ENCODE measurements at places on chromosomes 2 and 18. TPM values are rescaled to one million over a fixed set of nuclear protein-coding genes. Genes with fewer than 3 reads are reported as not detected.

The SCYGR4 gene
- total RNA-seq, result not detected

The DPYSL5 gene
- 201 TPM for total RNA-seq

DNA sequence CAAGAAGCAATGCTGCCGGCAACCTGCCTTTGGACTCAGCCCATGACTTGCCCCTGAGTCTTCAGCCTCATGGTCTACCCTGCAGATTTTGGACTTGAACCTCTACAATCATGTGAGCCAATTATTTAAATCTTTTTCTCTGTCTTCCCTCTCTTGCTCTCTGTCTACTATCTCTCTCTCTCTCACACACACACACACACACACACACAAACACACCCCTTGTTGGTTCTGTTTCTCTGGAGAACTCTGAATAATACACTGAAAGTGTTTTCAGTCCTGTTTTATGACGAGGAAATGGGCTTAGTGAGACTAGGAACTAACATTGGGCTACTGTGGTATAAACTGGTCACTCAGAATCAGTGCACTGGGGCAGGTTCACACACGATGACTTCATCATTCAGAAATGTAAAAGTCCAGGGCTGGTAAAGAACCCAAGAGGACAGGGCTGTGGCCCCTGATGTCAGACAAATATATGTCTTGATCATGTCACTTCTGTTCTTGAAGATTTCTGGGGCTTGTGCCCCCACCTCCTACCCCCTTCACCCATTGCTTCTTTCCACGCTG is 266.1 kb upstream of the SIX2 start:
- H3K27me3 ChIP-seq, result no peaks in the 10 kb centered on the region
- H3K27ac ChIP-seq, result no peak overlapping the region
- peaks cover 25% of the 10 kb centered on the region for H3K4me1 ChIP-seq
- no peak for DNase-seq
- no peak overlapping the region for H3K4me3 ChIP-seq

DNA sequence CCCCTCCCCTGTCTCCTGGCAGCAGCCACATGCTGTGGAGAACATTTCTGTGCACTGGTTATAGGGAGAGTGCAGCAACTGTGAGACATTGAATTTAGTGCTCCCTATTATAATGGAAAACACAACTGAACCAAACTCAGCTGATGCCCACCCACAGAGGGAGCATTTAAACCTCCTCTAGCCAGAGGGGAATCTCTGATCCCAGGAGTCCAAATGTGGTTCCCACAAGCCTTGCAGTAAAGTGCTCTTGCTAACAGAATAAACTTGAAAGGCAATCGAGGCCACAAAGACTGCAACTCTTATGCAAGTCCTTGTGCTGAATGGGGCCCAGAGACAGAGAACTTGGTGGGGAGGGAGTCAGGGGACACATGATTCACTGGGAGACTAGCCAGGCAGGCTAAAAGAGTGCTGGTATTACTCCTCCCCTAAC is 638.8 kb upstream of the VRK2 start:
- DNase-seq, result no peak
- no peak overlapping the region for H3K4me3 ChIP-seq
- H3K4me1 ChIP-seq, result peaks cover 6% of the 10 kb centered on the region
- H3K27me3 ChIP-seq, result no peaks in the 10 kb centered on the region

GRCh38 chr18:61690418-61691138 is 202.2 kb downstream of the RNF152 start:
- DNase-seq, result no peak
- H3K4me3 ChIP-seq, result no peak overlapping the region
- peaks cover 5% of the 10 kb centered on the region for H3K4me1 ChIP-seq
- H3K36me3 ChIP-seq, result no peaks in the 10 kb centered on the region

The ARHGAP28 gene
- total RNA-seq, result 20.2 TPM

GRCh38 chr2:6470518-6470917 is 395.2 kb downstream of the CMPK2 start:
- no peaks in the 10 kb centered on the region for H3K27me3 ChIP-seq
- no peak overlapping the region for H3K4me3 ChIP-seq
- H3K36me3 ChIP-seq, result peaks cover 16% of the 10 kb centered on the region
- peak overlapping the region; percentile 89 for H3K27ac ChIP-seq
- no peak for DNase-seq
- H3K4me1 ChIP-seq, result peaks cover 17% of the 10 kb centered on the region

- no peak overlapping the region for H3K4me3 ChIP-seq
- H3K36me3 ChIP-seq, result peaks cover 5% of the 10 kb centered on the region
Observed at GRCh38 chr18:5884375-5884774, 10.9 kb downstream of the TMEM200C start.

- H3K36me3 ChIP-seq, result no peaks in the 10 kb centered on the region
- peaks cover 13% of the 10 kb centered on the region for H3K4me1 ChIP-seq
- DNase-seq, result no peak
- H3K27ac ChIP-seq, result no peak overlapping the region
- no peaks in the 10 kb centered on the region for H3K27me3 ChIP-seq
Observed at GRCh38 chr18:56952026-56952425, 194.9 kb upstream of the BOD1L2 start.

The FRZB gene
- total RNA-seq, result 32.9 TPM

DNA sequence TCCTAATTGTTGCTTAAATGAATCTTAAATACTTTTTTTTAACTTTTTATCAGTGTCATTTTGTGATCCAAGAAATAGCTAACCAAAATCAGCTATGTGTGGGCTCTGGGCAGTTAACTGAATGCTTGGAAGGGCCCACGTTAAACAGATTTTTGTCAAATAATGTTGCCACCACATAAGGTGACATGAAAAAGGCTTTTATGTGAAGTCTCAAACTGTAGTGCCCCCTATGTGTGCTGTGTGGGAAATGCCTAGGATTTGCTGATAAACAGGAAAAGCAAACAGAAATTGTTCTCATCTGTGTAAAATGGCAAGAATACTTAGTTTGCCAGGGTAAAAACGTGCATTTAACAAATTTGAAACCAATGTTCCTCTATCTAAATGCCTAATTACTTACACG is 242.2 kb downstream of the ZNF516 start:
- H3K27me3 ChIP-seq, result no peaks in the 10 kb centered on the region
- peaks cover 14% of the 10 kb centered on the region for H3K4me1 ChIP-seq
- no peak for DNase-seq
- H3K4me3 ChIP-seq, result no peak overlapping the region

DNA sequence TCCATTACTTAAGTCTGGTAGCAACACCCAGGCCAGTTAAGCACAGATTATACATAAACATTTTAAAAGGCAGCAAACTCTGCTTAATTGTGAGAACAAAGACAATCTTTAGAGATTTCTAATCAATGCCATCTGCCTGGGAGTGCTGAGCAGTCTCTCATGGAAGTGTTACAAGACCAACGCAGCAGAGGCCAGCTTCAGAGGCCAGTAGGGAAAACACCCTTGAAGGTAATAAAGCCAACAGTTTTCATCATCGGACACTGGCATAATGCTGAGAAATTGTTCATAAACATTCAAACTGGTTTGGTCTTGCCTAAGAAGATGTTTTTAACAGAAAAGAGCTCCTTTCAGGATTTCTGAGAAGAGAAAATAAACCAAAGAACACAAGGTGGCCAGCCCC is 35.0 kb downstream of the EPB41L3 start:
- no peak overlapping the region for H3K4me3 ChIP-seq
- H3K27me3 ChIP-seq, result peaks cover 5% of the 10 kb centered on the region
- H3K4me1 ChIP-seq, result peaks cover 13% of the 10 kb centered on the region
- no peak overlapping the region for H3K27ac ChIP-seq

The AGXT gene
- total RNA-seq, result not detected

The FBXO36 gene
- total RNA-seq, result 3.5 TPM

The VIL1 gene
- not detected for total RNA-seq

The GKN1 gene
- total RNA-seq, result not detected

GRCh38 chr2:196742685-196743084 is 56.8 kb downstream of the GTF3C3 start:
- no peak overlapping the region for H3K4me3 ChIP-seq
- no peaks in the 10 kb centered on the region for H3K4me1 ChIP-seq
- no peak overlapping the region for H3K27ac ChIP-seq
- no peak for DNase-seq

The GAREM2 gene
- 21.8 TPM for total RNA-seq

The C2orf80 gene
- 1.0 TPM for total RNA-seq

GRCh38 chr2:32836933-32837332 is 109.8 kb upstream of the LTBP1 start:
- H3K36me3 ChIP-seq, result no peaks in the 10 kb centered on the region
- peaks cover 8% of the 10 kb centered on the region for H3K4me1 ChIP-seq

DNA sequence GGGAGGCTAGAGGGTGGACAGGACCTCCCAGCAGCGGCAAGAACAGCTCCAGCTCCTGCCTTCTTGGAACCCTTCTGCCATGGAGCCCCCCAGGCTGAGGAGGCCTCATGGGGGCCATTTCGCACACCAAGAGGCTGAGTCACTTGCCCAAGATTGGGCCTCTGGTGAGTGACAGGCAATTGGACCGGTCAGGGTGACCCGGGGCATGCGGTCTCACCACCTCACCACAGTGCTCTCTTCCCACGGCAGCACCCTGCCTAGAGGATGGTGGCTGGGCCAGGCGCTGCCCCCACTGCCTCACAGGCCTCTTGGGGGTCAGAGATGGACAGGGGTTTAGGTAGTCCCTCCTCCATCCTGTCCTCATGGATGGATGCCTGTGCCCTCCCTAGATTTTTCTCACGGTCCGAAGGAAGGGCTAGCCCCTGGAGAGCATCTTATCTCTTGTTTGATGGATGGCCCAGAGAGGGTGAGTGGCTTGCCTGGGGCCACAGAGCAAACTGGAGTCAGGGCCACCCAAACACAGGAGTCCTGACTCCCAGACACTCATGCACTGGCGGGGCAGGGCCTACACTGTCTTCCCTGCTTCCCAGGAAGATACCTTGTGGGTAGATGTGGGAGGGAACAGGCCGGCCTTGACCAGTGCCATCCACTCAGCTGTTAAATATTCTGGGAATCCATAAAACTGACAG is 119.2 kb downstream of the INHBB start:
- peaks cover 95% of the 10 kb centered on the region for H3K27me3 ChIP-seq
- H3K4me1 ChIP-seq, result peaks cover 16% of the 10 kb centered on the region
- H3K27ac ChIP-seq, result no peak overlapping the region
- no peak overlapping the region for H3K4me3 ChIP-seq
- H3K36me3 ChIP-seq, result no peaks in the 10 kb centered on the region
- DNase-seq, result no peak

- no peaks in the 10 kb centered on the region for H3K36me3 ChIP-seq
- H3K27ac ChIP-seq, result no peak overlapping the region
- H3K4me3 ChIP-seq, result no peak overlapping the region
- DNase-seq, result no peak
- H3K4me1 ChIP-seq, result peaks cover 2% of the 10 kb centered on the region
Observed at GRCh38 chr18:73614812-73615211, 532.8 kb downstream of the FBXO15 start.

GRCh38 chr2:232533944-232534710 is 5.4 kb upstream of the CHRNG start:
- H3K36me3 ChIP-seq, result peaks cover 4% of the 10 kb centered on the region
- DNase-seq, result no peak
- H3K4me3 ChIP-seq, result peak overlapping the region; percentile 27
- H3K27me3 ChIP-seq, result peaks cover 3% of the 10 kb centered on the region
- H3K4me1 ChIP-seq, result peaks cover 20% of the 10 kb centered on the region

- H3K27ac ChIP-seq, result peak overlapping the region; percentile 98
- no peaks in the 10 kb centered on the region for H3K36me3 ChIP-seq
- H3K4me1 ChIP-seq, result peaks cover 65% of the 10 kb centered on the region
- DNase-seq, result no peak
- no peaks in the 10 kb centered on the region for H3K27me3 ChIP-seq
Observed at GRCh38 chr18:6055711-6056110, 160.4 kb upstream of the TMEM200C start.

The HDAC4 gene
- total RNA-seq, result 52.1 TPM

The KLHL41 gene
- 0.73 TPM for total RNA-seq

The TUBA4B gene
- total RNA-seq, result not detected

GRCh38 chr2:39494784-39495251 is 57.7 kb upstream of the MAP4K3 start:
- no peak for DNase-seq
- H3K4me1 ChIP-seq, result peaks cover 4% of the 10 kb centered on the region
- peak overlapping the region; percentile 62 for H3K27ac ChIP-seq
- no peak overlapping the region for H3K4me3 ChIP-seq
- H3K27me3 ChIP-seq, result no peaks in the 10 kb centered on the region

GRCh38 chr18:70046207-70046606 is 98.5 kb upstream of the CD226 start:
- no peaks in the 10 kb centered on the region for H3K27me3 ChIP-seq
- H3K27ac ChIP-seq, result no peak overlapping the region
- DNase-seq, result no peak
- H3K4me3 ChIP-seq, result no peak overlapping the region
- H3K36me3 ChIP-seq, result peaks cover 11% of the 10 kb centered on the region

The CFAP221 gene
- total RNA-seq, result 3.0 TPM

DNA sequence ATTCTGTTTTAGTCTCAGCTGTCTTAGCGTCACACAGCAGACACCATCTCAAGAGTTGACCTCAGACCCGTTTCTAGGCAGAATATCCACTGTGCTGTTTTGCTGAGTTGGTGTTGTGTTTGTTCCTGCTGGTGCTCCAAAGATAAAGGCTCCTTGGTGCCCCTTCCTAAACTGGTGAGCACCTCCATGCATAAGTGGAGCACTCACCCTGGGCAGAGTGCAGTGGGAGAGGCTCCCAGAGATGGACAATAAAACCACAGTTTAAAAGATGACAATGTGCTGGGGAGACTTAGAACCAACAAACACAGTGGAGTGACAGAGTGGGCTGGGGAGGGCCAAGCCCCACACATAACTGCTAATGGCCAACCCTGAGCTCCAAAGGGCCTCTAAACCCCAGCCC is 271.1 kb downstream of the PHLPP1 start:
- no peaks in the 10 kb centered on the region for H3K36me3 ChIP-seq
- no peak for DNase-seq
- no peaks in the 10 kb centered on the region for H3K27me3 ChIP-seq
- H3K27ac ChIP-seq, result no peak overlapping the region
- no peak overlapping the region for H3K4me3 ChIP-seq

GRCh38 chr2:236136538-236136937 is 31.6 kb downstream of the GBX2 start:
- H3K36me3 ChIP-seq, result peaks cover 4% of the 10 kb centered on the region
- H3K27me3 ChIP-seq, result no peaks in the 10 kb centered on the region
- H3K4me3 ChIP-seq, result no peak overlapping the region
- DNase-seq, result no peak
- H3K4me1 ChIP-seq, result no peaks in the 10 kb centered on the region

The CNGA3 gene
- 0.84 TPM for total RNA-seq

The LYG2 gene
- not detected for total RNA-seq

GRCh38 chr2:67204349-67204748 is 192.8 kb upstream of the ETAA1 start:
- no peaks in the 10 kb centered on the region for H3K36me3 ChIP-seq
- no peak overlapping the region for H3K27ac ChIP-seq
- no peak overlapping the region for H3K4me3 ChIP-seq
- H3K27me3 ChIP-seq, result no peaks in the 10 kb centered on the region
- peaks cover 16% of the 10 kb centered on the region for H3K4me1 ChIP-seq
- no peak for DNase-seq

DNA sequence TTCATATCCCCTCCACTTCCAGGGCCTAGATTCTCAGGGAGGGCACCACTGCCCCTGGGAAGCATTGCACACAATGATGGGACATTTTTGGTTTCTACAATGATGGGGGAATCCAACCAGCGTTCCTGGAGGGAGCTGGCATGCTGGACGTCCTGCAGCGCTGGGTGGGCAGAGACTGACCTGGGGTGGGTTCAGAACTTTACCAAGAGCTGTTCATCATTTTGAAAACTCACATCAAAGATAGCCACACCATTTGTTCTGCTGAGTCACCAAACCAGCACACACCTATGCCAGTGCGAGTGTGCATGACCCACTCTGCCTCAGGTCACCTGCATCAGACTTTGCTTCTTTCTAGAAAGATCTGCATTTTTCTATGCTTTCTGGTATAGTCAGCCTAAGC is 14.1 kb upstream of the ARMC9 start:
- DNase-seq, result no peak
- no peak overlapping the region for H3K27ac ChIP-seq
- H3K27me3 ChIP-seq, result no peaks in the 10 kb centered on the region
- no peak overlapping the region for H3K4me3 ChIP-seq

GRCh38 chr2:10329880-10330699 is 27.4 kb downstream of the HPCAL1 start:
- peak overlapping the region; percentile 75 for H3K27ac ChIP-seq
- no peak for DNase-seq
- H3K4me1 ChIP-seq, result peaks cover 47% of the 10 kb centered on the region

Data from neural crest cell (in vitro differentiated cells).